ENCODE measurements at places on chromosomes 3 and 15.

DNA sequence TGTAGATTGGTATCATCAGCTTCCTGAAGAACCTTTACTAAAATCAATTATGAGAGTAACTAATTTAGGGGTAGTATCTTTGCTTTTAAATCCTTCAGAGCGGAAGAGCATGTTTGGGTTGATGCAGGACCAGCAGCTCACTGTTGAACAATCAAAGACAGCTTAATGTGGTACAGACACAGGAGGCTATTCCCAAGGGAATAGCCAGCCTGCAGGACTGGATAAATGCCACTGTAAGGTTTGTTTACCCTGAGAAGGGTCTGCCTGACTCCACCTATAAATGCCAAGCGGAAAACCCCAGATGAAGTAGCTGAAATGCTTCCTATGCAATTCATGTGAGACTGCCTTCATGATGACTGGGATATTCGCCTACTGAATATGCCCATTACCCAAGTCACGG, 16.0 kb upstream of the STAC start:
- DNase-seq, result no peak

- DNase-seq, result no peak
These were observed 2.9 kb upstream of the DIS3L start for GRCh38 chr15:66290518-66290917.

GRCh38 chr3:175743733-175744400, 884.7 kb downstream of the NAALADL2 start:
- peak; percentile 85 for DNase-seq

GRCh38 chr3:141229132-141229531, 2.5 kb upstream of the PXYLP1 start:
- DNase-seq, result no peak

DNA sequence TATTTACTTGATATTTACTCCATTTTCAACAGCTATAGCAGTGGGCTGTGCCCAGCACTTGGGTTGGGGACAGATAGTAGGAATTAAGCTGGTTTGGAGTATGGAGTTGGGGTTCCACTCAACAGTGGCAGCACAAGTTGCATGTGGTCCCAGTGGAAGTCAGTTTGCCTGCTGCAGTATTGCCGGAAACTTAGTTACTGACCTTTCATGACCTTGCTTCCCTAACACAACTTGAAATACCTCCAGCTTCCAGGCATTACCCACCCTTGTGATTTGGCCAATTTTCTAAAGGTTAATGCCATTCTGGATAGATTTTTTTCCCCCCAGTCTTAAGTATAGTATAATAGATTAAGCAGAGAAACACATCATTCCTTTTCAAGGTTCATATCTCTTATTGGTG, 68.0 kb downstream of the BBX start:
- no peak for DNase-seq

- no peak for DNase-seq
These were observed 465.5 kb upstream of the PPP2R3A start for GRCh38 chr3:135500034-135500433.

DNA sequence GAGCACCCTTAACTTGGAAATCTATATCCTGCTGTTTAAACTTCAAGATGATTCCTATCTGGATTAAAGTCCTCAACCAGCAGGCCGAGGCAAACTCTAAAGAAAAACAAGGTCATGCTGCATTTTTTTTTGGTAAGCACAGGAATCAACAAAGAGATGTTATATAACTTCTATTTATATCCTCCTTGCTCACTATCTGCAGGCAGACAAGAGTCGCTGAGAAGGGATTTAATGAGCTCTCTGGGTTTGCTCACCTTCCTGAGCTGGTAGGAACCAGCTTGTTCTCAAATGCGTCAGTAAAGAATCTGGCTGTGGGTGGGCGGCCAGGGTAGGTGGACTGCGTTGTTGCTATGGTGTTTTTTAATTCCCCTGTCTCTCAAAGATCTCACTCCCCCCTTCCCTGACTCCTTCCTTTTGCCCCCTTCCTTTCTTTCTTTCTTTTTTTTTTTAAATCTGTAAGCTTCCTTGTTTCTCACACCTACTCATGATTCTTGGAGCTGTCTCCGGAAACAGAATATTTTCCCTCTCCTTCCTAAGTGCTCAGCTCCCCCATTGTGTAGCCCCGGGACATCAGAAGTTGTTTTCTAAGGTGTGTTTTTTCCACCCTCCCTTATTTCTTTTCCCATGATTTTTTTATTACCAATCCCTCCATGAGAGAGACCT, 228.8 kb upstream of the BHLHE40 start:
- peak; percentile 63 for DNase-seq

DNA sequence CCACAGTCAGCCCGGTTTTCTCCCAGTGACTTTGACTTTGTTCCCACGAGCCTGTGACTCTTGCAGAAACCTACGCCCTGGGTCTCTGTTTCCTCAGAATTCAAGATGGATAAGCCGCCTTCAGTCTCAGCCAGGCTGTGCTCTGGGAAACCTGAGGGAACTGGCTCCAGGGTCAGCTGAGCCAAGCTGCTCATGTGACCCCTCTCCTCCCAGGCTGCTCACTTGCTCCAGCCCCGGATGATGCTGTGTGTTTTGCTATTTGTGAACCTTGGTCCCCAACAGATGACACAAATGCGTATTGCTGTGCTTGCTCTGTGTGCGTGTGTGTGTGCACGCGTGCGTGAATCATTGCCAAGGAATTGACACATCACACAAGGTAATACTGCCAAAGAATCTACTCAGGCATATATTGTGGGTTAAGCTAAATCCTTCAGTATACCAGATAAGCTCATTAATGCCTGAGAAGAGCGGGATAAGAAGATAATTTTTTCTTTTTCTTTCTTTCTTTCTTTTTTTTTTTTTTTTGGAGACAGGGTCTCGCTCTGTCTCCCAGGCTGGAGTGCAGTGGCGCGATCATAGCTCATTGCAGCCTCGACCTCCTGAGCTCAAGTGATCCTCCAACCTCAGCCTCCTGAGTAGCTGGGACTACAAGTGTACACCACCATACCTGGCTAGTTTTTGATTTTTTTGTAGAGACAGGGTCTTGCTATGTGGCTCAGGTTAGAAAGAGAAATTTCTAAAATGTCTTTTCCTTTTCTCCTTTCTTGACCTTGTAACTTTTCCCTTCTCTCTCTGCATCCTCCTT, 29.2 kb upstream of the UMPS start:
- peak; percentile 37 for DNase-seq

- peak; percentile 76 for DNase-seq
These were observed 534 bp downstream of the FRMD5 start for GRCh38 chr15:44194323-44195150.

- DNase-seq, result peak; percentile 0
These were observed 37.8 kb upstream of the GOLGA6B start for GRCh38 chr15:72616491-72617210.

GRCh38 chr15:81895723-81896122, 150.1 kb downstream of the MEX3B start:
- no peak for DNase-seq

GRCh38 chr3:195544634-195545033, 1.5 kb upstream of the PPP1R2 start:
- no peak for DNase-seq

DNA sequence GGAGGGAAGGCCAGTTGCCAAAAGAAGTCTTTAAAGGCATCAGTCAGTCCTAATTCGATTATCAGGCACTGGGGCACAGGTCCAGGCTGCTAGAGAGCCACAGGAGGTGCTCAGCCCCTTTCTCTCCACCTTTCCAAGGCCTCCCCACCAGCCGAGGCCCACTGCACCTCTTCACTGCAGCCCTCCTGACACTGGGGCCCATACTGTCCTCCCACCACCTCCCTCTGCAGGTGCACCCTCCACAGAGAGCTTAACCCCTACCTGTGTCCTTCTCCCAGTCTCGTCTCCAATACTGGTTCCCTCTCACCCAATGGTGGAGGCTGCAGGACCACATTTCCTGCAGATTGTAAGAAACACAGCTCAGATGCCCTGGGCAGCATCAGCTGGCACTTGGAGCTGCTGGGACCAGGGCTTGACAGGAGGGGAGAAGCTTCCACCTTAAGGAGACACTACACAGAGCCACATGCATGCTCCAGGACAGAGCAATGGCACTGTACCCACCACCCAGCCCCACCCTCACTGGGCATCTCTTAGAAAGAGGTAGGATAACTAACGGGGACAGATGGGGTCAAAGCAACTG, 81.6 kb upstream of the PRR20G start:
- no peak for DNase-seq

GRCh38 chr3:69332934-69333333, 53.0 kb downstream of the FRMD4B start:
- DNase-seq, result no peak

- DNase-seq, result peak; percentile 0
These were observed 61.6 kb downstream of the GJD2 start for GRCh38 chr15:34693053-34693744.

DNA sequence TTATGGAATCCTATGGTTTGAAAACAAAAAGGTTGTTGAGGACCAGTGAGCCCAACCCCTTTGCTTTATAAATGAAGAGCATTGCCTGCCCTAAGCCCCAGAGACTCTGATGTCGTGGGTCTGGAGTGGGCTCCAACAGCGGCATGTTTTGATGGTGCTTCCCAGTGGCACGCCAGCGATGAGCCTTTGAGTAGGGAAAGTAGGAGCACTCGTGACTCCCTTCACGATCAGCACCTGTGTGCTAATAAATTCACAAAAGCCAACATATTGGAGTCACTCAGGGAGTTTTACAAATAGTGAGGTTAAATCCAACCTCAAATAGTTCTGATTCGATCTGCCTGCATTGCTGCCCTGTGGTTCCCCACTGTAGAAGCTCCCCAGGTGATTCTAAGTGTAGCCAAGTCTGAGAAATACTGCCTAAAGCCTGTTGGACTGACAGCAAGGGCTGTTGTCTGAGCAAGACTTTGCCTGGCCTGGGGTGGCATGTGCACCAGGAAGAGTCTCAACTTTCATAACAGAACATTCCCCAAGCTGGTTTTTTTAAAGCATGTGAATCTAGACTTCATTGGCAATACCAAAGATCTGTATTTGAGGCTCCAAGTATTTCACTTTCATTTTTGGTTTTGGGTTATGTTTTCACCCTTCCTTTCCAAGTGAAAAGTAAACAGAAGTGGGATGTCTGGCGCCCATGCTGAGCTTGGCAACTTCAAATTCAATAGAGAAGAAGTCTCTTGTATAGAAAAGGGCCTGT, 9.9 kb downstream of the CCR5 start:
- DNase-seq, result no peak

GRCh38 chr15:48358229-48359152, 27.3 kb downstream of the DUT start:
- DNase-seq, result peak; percentile 18

DNA sequence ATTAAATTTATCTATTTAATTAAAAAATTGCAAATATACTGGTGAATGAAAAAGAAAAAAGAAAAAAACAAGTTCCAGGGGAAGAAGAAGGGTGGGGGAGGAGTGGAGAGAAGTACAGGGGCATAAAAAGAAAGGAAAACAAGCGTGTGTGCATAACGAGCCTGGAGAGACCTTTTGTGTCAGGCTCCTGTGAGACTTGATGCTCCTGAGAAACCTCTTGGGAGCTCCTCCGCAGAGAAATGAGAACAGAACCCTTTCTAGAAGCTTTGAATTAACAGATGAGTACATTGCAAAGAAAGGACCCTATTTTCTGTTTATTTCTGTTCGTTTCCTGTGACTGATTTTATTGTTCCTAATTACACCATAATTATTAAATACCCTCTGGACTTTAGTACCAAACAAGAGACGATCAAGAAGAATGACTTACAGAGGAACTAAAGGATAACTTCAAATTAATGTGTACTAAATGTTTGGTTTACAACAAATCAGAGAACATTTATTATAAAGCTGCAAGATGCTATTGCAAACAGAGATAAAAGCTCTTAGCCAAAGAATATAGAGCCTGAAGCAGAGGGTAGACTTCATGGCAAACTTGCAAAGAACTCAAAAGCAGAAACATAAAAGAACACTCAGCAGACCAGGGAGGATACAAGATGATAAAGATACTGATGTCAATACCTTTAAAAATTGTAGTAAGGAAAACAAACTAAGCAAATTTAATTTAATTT, 74.7 kb downstream of the DPPA2 start:
- no peak for DNase-seq

DNA sequence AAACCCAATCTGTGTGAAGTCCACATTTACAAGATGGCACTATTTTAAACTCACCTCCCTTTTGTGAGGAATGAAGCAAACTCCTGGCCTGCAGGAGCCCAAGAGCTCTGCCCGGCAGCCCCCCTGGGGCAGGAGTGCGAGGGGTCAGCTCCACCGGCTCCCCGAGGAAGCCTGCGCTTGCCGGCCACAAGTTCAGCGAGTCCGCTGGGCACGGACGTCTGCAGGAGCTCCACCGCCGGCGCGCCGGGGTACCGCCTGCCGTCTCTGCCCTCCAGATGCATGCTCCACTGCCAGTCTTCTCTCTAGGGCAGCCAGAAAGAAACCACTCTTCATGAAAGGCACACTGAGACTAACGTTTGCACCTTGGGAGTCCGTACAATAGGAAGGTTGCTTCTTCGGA, 17.5 kb downstream of the OCA2 start:
- DNase-seq, result no peak

- DNase-seq, result no peak
These were observed 223.0 kb upstream of the LRRFIP2 start for GRCh38 chr3:37397396-37397795.

- peak; percentile 65 for DNase-seq
These were observed 545 bp upstream of the RFX7 start for GRCh38 chr15:56244038-56244810.

- peak; percentile 25 for DNase-seq
These were observed 54.2 kb downstream of the PHLDB2 start for GRCh38 chr3:111913163-111913763.

GRCh38 chr15:74442604-74443003, 8.8 kb upstream of the SEMA7A start:
- no peak for DNase-seq

GRCh38 chr3:34305266-34305665, 506.8 kb downstream of the PDCD6IP start:
- peak; percentile 32 for DNase-seq

DNA sequence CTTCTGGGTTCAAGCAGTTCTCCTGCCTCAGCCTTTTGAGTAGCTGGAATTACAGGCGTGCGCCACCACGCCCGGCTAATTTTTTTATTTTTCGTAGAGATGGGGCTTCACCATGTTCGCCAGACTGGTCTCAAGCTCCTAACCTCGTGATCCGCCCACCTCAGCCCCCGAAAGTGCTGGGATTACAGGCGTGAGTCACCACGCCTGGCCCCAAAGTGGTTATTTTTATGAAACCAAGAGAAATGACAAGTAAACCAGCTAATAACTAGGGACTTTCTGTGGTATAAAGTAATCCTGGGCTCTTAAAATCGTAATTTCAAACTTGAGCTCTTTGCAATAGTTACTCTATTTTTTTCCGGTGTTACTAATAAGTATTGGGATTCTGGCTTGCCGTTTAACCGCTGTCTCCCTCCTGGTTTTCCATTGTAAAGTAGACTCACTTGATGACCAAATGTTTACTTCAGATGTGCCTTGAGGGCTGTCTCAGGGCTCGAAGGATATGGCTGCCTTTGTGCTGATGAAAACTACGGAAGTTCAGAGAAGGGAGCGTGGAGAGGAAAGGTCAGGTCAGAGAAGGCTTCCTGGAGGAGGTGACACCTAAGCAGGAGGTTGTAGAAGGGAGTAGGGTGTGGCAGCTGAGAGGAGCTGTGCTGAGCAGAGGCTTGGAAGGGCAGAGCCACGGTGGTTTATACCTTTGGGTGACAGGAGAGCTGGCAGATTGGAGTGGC, 4.2 kb downstream of the ZSCAN2 start:
- no peak for DNase-seq

GRCh38 chr3:158748237-158748828, 16.1 kb upstream of the RARRES1 start:
- DNase-seq, result no peak

- no peak for DNase-seq
These were observed 168.2 kb upstream of the KCNMB2 start for GRCh38 chr3:178367817-178368617.

GRCh38 chr3:79994397-79994796, 226.6 kb upstream of the ROBO1 start:
- DNase-seq, result no peak
